ENCODE measurements at places on chromosomes 6 and 20.

GRCh38 chr6:151325075-151326050 lies 66.0 kb downstream of the ZBTB2 start:
- no peak for DNase-seq

DNA sequence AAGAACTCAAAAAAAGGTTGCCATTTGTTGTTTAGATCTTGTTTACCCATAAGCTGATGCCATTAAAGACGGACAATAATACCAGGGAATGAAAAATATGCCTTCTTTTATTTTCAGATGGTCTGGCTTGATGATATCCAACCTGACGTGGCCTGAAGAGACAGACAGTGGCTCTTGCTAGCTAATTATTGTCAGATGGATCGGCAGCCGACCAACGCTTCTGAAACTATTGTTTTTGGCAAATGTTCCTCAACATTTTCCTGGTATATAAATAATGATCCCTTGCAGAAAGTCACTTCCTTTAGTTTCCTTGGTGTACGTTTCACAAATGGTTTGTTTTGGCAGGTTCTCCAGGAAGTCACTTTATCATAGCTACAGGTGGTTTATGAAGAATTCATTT lies 290.9 kb upstream of the TSHZ2 start:
- no peak for DNase-seq

- DNase-seq: peak; percentile 63
Measured at GRCh38 chr6:29011276-29011734, 6.2 kb upstream of the ZNF311 start.

GRCh38 chr6:18055098-18055497 lies 67.4 kb downstream of the NHLRC1 start:
- DNase-seq: no peak

GRCh38 chr6:15036690-15037245 lies 209.1 kb upstream of the JARID2 start:
- DNase-seq: no peak

GRCh38 chr20:19750907-19751636 lies 7.0 kb upstream of the RIN2 start:
- peak; percentile 70 for DNase-seq

GRCh38 chr6:33620158-33620855 lies 815 bp upstream of the ITPR3 start:
- DNase-seq: peak; percentile 84

- DNase-seq: no peak
Measured at GRCh38 chr6:131764350-131764749, 43.5 kb upstream of the ENPP1 start.

GRCh38 chr20:5168651-5169396 lies 42.0 kb downstream of the CDS2 start:
- peak; percentile 91 for DNase-seq

DNA sequence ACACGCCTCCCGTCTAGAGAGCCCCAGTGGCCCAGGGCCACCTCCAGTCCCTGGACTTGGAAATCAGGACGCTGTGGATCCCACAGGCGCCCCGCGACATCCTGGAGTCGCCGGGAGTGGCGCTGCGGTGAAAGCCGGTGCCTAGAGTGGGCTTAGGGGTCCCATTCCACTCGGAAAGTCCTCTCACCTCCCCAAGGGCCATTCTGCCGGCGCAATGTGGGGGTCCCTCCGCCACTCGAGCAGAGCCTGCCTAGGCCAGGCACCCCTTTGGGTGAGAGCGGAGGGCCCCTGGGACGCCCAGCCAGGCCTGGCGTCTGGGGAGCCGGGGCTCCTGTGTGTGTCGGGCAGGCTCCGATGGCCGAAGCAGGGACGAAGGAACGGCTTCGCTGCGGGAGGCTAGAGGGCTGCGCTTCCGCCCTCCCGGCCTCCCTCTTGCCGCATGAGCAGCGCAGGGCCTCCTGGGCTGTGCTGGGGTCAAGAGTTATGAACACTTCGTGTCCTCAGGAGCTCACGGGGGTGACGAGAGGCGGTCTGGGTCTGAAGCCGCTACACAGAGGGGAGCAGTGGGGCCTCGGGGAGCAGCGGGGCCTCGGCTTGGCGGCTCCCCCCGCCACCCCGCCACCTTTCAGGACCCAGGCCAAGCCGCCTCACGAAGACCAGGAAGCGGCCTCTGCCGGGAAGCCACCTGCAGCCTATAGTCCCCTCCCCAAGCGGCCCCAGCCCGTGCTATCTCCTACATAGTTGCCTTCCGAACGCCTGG lies 13.6 kb downstream of the POU3F2 start:
- no peak for DNase-seq

- DNase-seq: no peak
Measured at GRCh38 chr6:113674075-113674474, 183.1 kb upstream of the MARCKS start.

DNA sequence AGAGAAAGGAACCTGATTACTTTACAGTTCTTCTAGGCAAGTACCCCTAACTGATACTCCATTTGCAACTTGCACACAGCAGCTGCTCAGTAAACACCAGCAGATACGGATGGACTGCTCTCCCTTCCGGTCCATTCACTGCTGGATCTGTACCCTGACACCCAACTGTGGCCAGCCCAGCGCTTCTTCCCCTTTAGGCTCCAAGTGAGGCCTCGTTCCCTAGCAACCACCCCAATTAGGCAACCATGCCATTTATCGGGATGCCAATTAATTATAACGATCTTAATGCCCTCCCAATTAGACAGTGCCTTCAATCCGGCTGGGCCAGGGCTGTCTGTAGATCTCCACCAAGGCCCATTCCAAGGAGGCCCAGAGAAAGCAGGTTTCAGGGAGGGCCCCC lies 3.2 kb downstream of the SULF2 start:
- DNase-seq: no peak

GRCh38 chr20:1528811-1529210 lies 28.7 kb downstream of the SIRPD start:
- peak; percentile 75 for DNase-seq

DNA sequence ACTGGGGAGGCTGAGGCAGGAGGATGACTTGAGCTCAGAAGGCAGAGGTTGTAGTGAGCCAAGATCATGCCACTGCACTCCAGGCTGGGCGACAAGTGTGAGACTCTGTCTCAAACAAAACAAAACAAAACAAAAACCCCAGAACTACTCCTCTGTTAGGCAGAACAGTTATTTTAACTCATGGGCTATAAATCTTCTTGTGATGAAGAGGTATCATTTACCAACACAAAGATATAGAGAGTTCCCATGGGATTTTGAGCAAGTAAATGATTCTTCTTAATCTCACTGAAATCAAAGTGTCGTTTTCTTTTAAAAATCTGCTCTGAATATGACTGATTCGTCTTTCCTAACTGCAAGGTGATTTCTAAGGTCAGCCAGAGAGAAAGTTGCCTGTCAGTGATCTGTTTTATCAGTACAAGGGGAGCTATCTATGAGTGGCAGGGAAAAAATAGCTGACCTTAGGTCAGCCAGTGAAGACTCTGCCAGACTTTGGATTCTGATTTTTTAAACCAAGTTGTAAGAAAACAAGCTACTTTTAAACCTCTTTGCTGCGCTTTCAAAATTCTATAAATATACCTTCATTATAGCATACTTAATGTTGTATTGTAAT lies 3.8 kb upstream of the DSP start:
- DNase-seq: no peak

GRCh38 chr6:75643173-75643572 lies 41.5 kb downstream of the SENP6 start:
- DNase-seq: no peak

GRCh38 chr6:37082390-37083130 lies 77.1 kb downstream of the FGD2 start:
- no peak for DNase-seq

DNA sequence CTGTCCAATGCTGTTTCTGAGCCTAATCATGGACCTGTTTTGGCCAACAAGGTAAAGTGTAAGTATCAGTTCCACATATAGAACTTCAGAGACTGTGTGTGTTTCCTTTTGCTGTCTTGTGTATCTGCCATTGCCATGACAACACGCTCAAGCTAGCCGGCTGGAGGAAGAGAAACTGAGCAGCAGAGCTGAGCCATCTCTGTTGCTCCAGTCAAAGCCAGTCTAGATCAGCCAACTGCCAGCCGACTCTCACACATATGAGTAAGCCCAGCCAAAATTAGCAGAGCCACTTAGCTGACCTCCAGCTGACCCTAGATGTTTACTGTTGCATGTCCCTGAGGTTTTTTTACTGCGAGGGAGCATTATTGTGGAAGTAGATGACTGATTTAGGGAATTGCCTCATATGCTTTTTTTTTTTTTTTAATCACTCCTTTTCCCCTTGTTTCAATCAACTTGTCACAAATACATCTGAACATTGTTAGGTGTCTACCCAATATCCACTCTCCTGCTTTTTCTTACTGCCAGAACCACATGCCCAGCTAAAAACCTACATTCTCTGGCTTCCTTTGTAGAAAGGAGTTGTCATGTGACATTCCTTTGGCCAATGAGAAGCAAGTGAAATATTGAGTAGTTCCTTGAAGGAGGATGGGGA lies 304.3 kb upstream of the SUPT3H start:
- peak; percentile 88 for DNase-seq

DNA sequence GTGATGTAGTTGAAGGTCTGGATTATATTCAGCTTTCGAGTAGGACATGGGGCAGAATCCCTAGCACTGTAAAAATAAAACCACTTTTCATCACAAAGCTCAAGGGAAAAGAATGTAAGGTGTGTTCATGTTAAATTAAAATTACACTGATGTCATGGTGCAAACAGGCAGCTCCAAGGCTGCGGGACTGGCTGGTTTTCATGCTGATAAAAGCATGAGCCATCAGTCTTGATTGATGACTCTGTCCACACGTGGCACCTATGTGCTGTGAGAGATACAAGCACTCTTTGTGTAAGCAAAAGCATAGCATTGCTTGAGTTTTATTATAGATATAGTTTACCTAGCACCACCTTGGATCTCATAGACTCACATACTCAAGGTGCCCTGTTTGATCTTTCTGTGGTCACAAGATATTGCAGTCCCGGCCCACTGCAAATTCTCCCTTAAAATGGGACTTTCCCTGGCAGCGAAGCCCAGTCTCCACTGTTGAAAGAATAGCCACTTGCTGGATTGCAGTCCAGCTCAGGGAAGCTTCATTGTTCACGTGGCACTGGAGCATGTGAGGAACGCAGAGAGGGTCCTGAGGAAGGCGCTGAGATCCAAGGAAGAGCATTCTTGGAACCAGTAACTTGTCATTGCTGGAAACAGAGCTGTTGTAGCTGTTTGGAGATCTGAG lies 90.6 kb downstream of the TIAM2 start:
- no peak for DNase-seq

- DNase-seq: no peak
Measured at GRCh38 chr6:33989016-33989854, 156.7 kb downstream of the GRM4 start.

- DNase-seq: no peak
Measured at GRCh38 chr6:82038631-82039030, 208.9 kb downstream of the IBTK start.

DNA sequence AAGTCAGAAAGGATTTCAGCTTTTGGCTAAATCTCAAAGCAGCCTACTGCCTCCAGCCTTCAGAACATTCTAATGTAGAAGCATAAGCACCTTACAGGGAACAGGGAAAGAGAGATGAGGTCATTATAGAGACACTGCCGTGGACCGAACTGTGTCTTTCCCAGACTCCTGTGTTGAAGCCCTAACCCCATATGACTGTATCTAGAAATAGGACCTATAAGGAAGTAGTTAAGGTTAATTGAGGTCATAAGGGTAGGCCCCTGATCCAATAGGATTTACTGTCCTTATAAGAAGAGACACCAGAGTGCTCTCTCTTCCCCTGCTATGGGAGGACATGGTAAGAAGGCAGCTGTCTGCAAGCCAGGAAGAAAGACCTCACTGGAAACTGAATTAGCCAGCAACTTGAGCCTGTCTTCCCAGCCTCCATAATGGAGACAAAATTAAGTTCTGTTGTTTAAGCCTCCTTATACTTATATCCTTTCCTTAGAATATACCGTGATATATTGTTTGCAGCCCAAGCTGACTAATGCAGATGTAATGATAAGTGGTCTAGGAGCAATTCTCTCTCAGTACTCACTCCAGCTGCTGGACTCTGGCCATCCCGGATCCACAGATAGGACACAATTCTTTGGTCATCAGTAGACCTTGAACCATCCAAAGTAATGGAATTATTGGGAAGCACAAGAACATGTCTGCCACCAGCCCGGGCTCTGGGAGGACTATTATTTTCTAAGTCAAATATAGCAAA lies 71.4 kb downstream of the ALDH5A1 start:
- no peak for DNase-seq

- DNase-seq: no peak
Measured at GRCh38 chr6:106546261-106546690, 83.0 kb downstream of the RTN4IP1 start.

DNA sequence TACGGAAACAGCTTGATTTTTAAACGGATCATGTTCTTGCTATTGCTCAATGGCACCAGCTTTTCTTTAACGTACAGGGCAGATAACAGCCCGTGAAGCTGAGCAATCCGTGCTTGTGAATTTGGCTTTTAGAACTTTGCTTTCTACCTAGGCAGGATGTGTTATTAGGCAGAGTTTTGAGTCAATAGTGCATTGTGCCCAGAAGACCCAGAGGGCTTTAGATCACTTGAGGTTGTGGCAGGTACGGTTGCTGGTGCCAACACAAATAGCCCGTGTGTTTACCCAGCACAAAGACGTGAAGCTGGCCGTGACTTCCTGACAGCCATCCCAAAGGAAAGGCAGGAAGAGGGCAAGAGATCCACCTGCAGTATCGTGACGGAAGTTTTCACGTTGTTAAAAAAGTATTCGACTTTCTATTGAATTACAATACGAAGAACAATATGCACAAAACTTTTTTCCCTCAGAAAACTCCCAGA lies 117.4 kb upstream of the FRMD1 start:
- DNase-seq: no peak

DNA sequence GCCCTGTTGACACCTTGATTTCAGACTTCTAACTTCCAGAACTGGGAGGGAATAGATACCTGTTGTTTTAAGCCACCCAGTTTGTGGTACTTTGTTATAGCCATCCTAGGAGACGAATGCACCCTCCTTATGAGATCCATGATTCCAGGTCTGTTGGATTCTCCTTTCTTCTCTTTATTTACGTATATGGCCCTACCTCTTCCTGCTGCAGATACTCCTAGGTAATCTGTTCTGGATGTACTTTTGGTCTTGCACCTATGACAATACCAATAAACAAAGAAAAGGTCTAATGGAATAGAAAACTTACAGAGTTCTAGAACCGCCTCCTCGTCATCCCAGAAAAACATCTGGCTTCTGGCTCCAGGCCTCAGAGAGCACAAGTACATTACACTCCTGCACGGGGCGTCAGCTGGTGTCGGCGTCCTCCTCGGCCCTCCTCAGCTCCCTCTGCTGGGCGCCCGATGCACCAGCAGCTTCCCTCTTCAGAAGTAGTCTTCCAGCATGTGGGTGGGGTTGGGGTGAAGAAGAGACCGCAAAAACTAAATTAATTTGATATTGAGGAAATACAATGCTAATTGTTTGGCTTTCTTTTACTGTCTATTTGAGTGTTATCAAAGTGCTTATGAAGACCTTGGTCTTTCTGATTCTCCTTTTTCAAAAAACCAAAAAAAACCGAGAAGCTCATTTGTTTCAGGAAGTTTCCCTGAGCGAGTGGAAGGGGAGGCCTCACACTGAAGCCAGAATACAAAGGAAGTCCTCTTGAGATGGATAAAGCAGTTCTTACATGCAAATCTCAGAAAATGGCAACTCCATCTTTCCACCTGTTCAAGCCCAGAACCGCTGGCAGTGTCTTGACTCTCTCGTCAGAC lies 9.7 kb upstream of the ATXN1 start:
- DNase-seq: peak; percentile 89

Data from NB4 (cell line).